ENCODE measurements at places on chromosomes 4 and X. TPM values are rescaled to one million over a fixed set of nuclear protein-coding genes. Genes with fewer than 3 reads are reported as not detected.
A peak's percentile ranks its signal among the peaks of the same experiment; 100 is the strongest.

The FGF2 gene
- polyA plus RNA-seq = 9.9 TPM

The ATP7A gene
- 14.8 TPM for polyA plus RNA-seq

The ARHGAP6 gene
- 14.4 TPM for polyA plus RNA-seq

The CCNB3 gene
- polyA plus RNA-seq = 1.1 TPM

The ETDB gene
- not detected for polyA plus RNA-seq

The PF4V1 gene
- polyA plus RNA-seq = 0.47 TPM

The MAGIX gene
- polyA plus RNA-seq = 6.0 TPM

The RIBC1 gene
- 5.6 TPM for polyA plus RNA-seq

DNA sequence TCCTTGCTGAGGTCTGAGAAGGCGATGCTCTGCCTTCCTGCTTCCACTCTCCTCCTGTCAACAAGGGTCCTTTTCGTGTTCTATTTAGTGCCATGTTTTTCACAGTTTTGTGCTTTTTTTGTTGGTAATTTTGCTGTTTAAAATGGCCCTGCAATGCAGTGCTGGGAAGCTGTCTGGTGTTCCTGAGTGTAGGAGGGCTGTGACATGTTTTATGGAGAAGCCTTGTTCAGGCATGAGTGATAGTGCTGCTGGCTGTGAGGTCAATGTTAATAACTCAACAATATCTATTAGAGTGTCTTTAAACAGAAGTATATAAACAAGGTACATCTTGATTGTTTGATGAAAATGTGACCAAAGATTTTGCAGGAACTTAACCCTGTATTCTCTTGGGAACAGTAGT, 27.6 kb downstream of the CLCN4 start:
- no peak for DNase-seq

- DNase-seq = no peak
Observed at GRCh38 chrX:39633293-39633692, 464.5 kb downstream of the BCOR start.

DNA sequence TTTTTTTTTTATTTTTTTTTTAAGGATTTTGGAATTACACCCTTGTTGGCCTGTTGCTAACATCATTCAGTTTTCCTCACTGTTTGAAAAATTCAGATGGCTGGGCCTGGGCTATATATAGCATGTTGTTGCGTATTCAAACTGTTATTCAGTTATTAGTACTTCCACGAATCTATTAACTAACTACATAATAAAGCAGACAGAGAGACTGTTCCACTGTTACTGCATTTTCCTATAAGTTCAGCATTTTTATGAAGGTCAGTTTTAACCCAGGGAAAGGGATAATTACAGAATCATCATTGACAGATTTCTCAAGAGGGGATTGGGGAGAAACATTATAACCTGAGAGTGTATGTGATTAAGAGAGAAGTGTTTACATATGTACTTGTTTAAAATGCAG, 3.1 kb downstream of the DOCK11 start:
- DNase-seq = no peak

DNA sequence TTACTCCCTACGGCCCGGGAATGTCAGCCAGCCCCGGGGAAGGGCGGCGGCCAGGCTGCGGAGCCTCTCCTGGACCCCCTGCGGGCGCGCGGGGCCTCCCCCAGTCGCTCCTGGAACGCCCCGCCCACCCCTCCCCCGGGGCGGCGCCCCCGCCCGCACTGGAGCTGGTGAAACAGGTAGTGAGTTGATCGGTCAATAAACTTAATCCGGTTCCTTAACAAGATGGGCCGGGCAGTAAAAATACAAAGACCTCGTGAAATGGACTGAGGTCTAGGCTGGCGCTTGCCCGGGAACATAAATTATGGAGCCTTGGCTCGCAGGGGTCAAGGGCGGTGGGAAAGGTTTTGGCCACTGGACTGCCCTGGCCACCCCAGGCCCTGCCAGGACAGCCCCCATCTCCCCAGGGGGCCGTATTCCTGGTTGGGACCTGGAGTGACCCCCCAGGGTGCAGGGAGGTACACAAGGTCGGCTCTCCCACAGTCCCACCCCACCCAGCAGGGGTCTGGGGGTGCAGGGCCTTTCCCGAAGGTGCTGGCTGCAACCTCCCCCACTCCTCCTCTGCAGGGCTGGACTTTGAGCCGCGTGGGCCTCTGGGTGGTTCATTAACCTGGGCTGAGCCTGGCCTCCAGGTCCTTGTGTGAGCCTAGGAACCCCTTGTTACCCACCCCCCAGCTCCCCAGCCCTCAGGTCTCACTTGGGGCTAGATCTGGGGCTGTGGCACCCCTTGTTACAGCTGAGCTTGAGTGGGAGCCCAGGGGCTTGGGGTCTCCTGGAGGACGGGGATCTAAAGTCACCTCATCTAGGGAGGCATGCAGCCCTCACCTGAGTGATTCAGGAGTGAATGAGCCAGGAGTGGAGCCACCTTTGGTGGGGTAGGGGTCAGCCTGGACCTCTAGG, 2.5 kb downstream of the FGFR3 start:
- no peak for DNase-seq

GRCh38 chr4:76363556-76364290, 57.2 kb downstream of the STBD1 start:
- no peak for DNase-seq

DNA sequence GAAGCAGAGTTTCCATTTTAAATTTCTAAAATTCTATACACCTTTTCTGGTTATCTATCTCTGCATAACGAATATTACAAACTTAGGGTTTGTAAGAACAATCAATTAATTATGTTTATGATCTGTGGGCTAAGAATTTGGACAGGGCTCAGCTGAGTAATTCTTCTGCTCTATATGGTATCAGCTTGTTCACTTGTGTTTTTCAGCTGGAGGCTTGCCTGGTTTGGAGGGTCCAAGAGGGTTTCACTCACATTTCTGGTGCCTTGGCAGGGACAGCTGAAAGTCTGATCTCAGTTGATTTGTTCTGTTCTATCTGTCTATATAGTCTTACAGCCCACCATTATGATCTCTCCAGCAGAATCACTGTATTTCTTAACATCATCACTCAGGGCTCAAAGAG, 57.8 kb upstream of the ADGRA3 start:
- no peak for DNase-seq

DNA sequence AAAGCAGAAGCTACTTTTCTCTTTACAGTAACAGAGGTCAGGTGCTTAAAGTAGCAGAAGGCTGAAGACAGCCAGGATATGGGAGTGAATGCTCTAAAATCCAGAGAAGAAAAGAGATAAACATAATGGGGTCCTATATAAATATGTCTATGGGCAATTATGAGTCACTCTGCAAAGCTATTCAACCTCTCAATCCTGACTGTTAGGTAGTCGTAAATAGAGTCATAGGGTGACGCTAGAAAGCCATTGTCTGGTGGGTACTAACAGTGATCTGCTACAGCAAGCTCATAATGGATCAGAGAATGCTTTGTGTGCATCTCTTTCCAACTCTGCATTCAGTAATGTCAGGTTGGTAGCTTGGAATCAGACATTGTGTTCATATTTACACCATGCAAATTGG, 53.5 kb upstream of the PDE5A start:
- DNase-seq = no peak

- no peak for DNase-seq
Observed at GRCh38 chr4:88718098-88718497, 20.5 kb upstream of the NAP1L5 start.

GRCh38 chrX:137212078-137212632, 178.4 kb upstream of the GPR101 start:
- no peak for DNase-seq

DNA sequence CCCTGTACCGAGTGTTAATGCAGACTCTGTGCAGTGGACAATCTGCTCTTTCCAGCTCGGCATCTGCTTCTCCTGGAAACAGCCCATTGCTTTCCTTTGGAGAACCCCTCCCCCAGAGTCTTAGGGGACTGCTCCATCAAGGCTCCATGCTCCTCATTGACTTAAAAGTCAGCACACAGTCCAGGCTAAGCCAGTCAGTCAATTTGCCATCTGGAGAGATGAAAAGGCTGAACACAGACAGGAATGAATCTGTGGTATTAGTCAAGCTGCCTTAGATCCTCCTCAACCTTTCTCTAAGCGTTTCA, 20.3 kb downstream of the ATP8A1 start:
- DNase-seq = no peak

GRCh38 chrX:87468941-87469340, 48.7 kb upstream of the KLHL4 start:
- DNase-seq = no peak

- peak; percentile 67 for DNase-seq
Observed at GRCh38 chr4:87092389-87093141, 127.9 kb downstream of the KLHL8 start.

- no peak for DNase-seq
Observed at GRCh38 chr4:97239667-97239997, 903.6 kb downstream of the STPG2 start.

- no peak for DNase-seq
Observed at GRCh38 chrX:13283512-13283911, 36.3 kb downstream of the ATXN3L start.

DNA sequence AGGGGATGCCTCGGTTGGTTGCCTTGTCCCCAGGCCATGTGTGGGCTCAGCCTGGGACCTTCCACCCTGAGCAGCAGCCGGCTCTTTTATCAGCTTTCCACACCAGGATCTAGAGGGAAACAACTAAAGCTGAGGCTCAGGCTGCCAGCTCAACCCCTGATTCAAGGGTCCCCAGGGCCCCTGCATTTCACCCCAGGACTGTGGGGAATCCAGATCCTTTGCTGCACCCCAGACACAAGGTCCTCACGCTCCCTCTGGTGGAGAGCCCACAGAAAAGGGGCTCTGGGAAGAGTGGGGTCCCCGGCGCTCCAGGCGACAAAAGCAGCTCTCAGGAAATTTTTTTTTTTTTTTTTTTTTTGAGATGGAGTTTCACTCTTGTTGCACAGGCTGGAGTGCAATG, 64.3 kb downstream of the ZFYVE28 start:
- DNase-seq = no peak

- no peak for DNase-seq
Observed at GRCh38 chr4:15197005-15197404, 194.7 kb downstream of the CPEB2 start.
